ENCODE measurements at places on chromosomes 7 and 10. TPM values are rescaled to one million over a fixed set of nuclear protein-coding genes. Genes with fewer than 3 reads are reported as not detected.

TCF7L2 gene
- 13.2 TPM for polyA plus RNA-seq

GAD2 gene
- polyA plus RNA-seq: 0.10 TPM

RPEL1 gene
- polyA plus RNA-seq: not detected

JAKMIP3 gene
- polyA plus RNA-seq: 0.06 TPM

TSPAN33 gene
- 5.9 TPM for polyA plus RNA-seq

SLC39A12 gene
- not detected for polyA plus RNA-seq

GNAI1 gene
- polyA plus RNA-seq: 10.2 TPM

CCDC3 gene
- polyA plus RNA-seq: 0.22 TPM

IQUB gene
- 0.03 TPM for polyA plus RNA-seq

TACR2 gene
- polyA plus RNA-seq: 0.81 TPM

CYP3A4 gene
- 310 TPM for polyA plus RNA-seq

NFKB2 gene
- 14.6 TPM for polyA plus RNA-seq

AKR1C2 gene
- 97.3 TPM for polyA plus RNA-seq

SLC13A1 gene
- polyA plus RNA-seq: 8.2 TPM

STAM gene
- polyA plus RNA-seq: 8.4 TPM

CYP2C19 gene
- polyA plus RNA-seq: 46.5 TPM

TET1 gene
- under 0.01 TPM for polyA plus RNA-seq

PTPRZ1 gene
- polyA plus RNA-seq: 3.5 TPM

All from small intestine (tissue), 16 donors.